ENCODE measurements at places on chromosomes 12 and 14.

GRCh38 chr14:103808403-103809001 lies 38.9 kb downstream of the PPP1R13B start:
- DNase-seq, result peak; percentile 78

DNA sequence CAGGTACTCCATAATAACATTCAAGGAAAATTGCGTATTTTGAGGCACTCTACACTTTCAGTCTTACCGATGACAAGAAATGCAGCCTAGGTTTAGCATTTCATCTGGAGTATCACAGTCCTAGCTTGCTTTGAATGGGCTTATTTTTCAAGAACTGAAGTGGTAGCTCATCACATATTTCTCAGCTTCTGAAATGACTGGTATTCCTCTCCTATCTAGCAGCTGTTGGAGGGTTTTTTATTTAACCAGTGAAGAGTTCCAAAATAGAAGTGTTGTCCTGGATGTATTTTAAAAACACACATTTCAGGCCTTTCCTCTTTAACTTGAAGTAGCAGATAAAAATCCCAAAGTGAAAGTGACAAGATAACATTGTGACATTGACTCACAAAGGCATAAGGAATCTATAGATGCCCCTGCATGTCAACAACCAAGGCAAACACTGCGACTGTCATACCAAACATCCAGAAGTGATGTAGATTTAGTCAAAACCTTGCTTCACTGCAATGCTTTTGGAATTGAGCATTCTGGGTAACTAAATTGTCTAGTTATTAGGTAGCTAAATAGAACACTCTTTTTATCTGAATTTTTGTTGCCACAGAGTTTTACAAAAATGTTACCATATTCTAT lies 182.2 kb upstream of the FBXO33 start:
- no peak for DNase-seq

- DNase-seq, result no peak
Measured at GRCh38 chr12:111650912-111651311, 34.8 kb downstream of the BRAP start.

DNA sequence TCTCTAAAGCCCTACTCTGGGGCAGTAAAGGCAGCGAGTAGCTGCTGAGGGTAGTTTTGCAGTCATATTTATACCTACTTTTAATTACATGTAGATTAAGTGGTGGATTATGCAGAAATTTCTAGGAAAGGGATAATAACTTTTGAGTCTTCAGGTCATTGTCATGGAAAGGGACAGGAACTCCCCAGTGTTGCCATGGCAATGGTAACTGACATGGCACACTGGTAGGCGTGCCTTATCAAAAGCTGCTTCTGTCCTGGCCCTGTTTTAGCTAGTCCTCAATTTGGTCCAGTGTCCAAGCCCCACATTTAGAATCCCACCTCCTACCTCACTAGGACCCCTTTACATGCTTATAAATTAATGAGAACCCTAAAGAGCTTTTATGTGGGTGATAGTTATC lies 303.1 kb downstream of the VRK1 start:
- no peak for DNase-seq
